ENCODE measurements at places on chromosomes 5 and 9. TPM values are rescaled to one million over a fixed set of nuclear protein-coding genes. Genes with fewer than 3 reads are reported as not detected.

AK1 gene
- 23.6 TPM for total RNA-seq

NFIB gene
- total RNA-seq: 8.0 TPM

F2RL1 gene
- 32.2 TPM for total RNA-seq

PCDHB8 gene
- total RNA-seq: under 0.01 TPM

CCDC112 gene
- total RNA-seq: 5.8 TPM

PIGO gene
- total RNA-seq: 22.4 TPM

NUP214 gene
- total RNA-seq: 10.6 TPM

GAPVD1 gene
- total RNA-seq: 61.6 TPM

FBXW11 gene
- 90.4 TPM for total RNA-seq

OSMR gene
- 38.8 TPM for total RNA-seq

UGT3A2 gene
- not detected for total RNA-seq

CDC20B gene
- total RNA-seq: not detected

TLX3 gene
- 0.24 TPM for total RNA-seq

Data from tracheal epithelial cell (primary cell).